AML-193 (cell line): ENCODE measurements at places on chromosomes 6 and 20.

DNA sequence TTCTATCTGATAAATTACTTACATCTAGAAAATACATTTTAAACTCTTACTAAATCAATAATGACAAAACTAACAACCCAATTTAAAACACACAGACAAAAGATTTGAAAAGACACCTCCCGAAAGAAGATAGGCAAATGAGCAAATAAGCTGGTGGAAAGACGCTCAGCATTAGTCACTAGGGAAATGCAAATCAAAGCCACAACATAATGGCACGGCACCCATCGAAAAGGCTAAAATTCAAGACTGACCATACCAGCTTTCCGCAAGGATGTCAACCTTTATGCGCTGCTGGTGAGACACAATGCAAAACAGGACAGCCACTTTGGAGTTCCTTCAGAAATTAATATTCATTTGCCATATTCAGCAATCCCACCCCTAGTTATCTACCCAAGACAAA lies 25.9 kb downstream of the TAF4 start:
- no peak for DNase-seq

DNA sequence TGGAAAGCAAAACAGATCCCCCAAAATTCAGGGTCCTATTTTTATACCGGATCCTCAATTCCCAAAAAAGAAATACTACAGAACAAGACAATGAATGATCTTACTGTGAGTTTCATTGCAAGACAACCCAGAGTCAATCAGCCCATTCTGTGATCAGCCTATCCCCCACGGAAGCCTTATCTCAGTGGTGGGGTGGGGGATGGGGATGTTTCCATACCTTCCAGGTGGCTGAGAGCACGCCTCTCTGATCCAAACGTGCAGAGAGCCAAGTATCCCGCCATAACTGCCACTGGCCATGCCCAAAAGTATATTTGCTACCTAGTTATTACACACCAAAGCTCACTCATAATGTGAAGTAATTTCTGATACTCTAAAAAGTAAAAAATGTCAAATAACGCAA lies 15.1 kb downstream of the WFDC2 start:
- DNase-seq = no peak

DNA sequence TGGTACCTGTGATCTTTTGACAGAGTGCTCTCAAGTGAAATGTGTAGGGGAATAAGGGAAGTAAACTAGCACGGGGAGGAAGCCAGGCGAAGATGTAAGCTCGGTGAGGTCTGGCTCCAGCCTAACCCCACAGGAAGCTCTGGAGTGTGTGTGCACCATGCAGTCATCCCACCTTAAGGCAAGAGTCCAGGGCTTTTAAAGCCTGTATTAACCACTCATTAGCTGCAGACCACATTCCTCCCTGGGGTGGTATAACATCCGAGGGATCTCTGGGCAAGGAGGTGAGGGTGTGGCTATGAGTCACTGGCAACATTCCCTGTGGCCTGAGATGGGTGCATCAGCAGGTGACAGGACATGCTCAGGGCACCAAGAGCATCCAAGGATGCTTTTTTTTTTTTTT lies 12.5 kb upstream of the RANBP9 start:
- peak; percentile 79 for DNase-seq

DNA sequence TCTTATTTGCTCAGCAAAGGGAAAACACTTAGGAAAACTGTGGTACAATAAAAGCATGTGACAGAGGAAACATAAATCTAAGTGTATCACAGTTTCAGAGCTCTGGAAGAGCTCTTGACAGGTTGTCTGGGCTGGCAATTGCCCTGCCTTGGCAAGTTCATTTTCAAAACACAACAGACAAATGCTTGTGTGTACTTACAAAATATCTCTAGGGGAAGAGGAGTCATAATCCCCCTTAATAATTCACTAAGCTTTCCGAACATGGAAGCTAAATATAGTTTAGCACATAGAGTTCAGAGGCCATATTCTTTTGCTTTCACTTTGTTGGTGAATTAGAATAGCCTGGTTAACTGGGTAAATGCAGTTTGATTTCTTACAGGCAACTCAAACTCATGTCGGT lies 211.6 kb upstream of the THEMIS start:
- no peak for DNase-seq

DNA sequence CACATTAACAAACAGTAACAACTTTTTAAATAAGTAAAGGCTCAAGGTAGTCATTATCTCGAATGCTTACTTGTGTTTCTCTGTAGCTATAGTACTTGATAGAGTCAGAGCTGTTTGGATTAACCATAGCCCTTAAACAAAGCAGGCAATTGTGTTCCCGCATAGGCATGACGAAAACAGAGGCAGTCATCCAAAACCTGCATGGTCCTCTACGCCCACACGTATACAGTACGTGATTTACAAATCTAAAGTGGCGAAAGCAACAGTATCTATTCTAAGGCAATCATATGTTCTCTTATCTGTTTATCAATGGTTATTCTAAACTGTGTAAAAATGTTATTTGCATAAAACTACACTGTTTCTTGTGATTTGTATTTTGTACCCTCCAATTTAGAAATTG lies 31.8 kb downstream of the HFE start:
- no peak for DNase-seq

GRCh38 chr6:104186831-104187230 lies 672.9 kb downstream of the HACE1 start:
- DNase-seq = no peak

GRCh38 chr6:136144251-136145023 lies 105.7 kb downstream of the MTFR2 start:
- DNase-seq = no peak

DNA sequence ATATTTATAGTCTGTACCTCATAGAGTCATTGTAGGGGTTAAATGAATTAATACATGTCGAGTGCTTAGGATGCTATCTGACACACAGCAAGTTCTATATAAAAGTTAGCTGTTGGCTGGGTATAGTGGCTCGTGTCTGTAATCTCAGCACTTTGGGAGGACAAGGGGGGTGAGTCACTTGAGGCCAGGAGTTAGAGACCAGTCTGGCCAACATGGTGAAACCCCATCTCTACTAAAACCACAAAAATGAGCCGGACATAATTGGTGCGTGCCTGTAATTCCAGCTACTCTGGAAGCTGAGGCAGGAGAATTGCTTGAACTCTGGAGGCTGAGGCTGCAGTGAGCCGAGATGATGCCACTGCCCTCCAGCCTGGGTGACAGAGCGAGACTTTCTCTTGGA lies 222.9 kb downstream of the UBE3D start:
- no peak for DNase-seq

GRCh38 chr6:160273196-160273595 lies 14.6 kb upstream of the SLC22A2 start:
- DNase-seq = no peak

GRCh38 chr6:2891768-2892170 lies 11.3 kb downstream of the SERPINB9 start:
- no peak for DNase-seq

GRCh38 chr6:90025523-90026061 lies 131.3 kb downstream of the GJA10 start:
- DNase-seq = no peak

DNA sequence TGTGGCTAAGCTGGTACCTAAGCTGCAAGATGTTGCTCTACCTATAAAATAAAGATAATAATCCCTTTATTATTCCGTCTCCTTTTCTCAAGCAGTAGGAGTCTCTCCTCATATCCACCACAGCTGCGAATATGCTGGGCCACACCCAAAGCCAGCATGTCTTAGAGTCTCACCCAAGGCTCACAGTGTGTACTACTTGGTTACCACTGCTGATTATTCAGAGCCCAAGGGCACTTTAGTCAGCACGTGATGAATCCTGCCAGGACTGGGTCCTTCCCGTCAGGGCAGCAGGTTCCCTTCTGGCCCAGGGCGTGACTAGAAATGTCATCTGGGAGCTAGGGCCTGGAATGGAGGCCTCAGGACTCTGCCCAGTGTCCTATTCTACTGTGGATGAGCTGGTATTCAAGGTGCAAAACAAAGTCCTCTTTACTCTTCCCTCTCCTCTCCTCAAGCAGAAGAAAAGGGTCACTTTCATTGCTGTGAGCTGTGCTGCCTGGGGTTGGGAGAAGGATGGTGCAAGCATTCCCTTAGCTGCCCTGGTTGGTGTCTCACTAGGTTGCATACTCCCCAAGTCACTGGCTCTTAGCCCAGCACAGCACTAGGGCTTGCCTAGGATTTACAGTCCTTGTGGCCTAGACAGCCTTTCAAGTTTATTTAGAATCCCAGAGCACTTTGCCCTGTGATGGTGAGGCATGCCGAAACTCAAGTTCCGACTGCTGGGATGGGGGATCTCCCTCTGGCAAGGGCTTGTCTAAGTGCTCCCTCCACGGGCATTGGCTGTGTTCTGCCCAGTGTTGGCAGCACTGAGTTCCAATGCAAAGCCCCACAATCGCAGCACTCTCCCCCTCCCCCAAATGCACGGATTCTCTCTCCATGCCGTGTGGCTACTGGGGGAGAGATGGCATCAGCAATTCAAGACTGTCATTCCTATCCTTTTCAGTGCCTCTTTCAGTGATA lies 320.2 kb downstream of the BTBD9 start:
- DNase-seq = no peak

- no peak for DNase-seq
Measured at GRCh38 chr6:31466466-31466865, 31.5 kb upstream of the MICB start.

DNA sequence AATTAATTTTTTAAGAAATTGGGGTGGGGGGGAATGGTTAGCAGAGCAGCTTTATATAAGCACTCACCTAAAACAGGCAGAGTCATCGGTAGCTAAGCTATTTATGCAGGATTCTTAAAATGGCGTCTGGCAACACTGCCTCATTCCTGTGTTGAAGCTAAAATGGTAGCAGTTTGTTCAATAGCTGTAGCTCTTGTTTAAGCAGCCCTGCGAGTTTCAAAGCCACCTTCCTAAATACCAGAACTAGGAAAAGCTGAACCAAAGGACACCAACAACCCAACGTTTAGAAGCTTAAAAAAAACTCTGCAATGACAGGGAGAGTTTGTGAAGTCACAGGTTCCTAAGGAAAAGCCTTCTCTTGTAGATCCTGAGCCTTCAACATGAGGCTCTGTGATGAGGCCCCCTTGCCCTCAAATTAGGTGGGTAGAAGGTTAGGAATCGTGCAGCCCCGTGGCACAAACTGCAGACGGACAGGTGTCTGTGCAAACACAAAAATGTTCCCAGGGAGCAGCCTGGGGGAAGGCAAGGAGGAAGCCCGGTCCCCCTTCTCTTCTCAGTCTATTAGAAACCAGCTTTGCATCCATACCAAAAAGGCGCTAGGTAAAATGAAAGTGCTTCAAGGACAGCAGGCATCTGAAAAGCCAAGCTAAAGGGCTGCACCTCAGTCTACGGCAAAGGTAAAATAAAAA lies 4.7 kb downstream of the ZMYND8 start:
- DNase-seq = no peak

- DNase-seq = peak; percentile 80
Measured at GRCh38 chr6:87481931-87482330, 9.2 kb downstream of the SLC35A1 start.

- no peak for DNase-seq
Measured at GRCh38 chr20:49938173-49939163, 2.3 kb downstream of the RNF114 start.

DNA sequence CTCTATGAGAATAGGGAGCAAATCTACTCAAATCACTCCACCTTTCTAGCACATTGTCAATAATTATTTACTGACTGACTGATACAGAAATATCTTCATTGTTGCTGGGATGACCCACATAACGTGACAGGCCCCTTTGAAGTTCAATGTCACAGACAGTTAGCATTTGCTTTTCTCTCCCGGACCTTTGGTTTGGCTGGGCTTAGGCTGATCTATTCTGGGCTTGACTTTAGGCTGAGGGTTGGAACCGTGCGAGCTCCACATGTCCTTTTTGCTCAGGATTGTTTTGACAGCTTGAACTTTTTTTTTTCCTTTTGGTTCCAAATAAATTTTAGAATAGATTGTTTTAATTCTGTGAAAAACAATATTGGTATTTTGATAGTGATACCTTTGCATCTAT lies 12.0 kb downstream of the ULBP3 start:
- no peak for DNase-seq

GRCh38 chr20:50747275-50747674 lies 15.9 kb downstream of the PARD6B start:
- no peak for DNase-seq

DNA sequence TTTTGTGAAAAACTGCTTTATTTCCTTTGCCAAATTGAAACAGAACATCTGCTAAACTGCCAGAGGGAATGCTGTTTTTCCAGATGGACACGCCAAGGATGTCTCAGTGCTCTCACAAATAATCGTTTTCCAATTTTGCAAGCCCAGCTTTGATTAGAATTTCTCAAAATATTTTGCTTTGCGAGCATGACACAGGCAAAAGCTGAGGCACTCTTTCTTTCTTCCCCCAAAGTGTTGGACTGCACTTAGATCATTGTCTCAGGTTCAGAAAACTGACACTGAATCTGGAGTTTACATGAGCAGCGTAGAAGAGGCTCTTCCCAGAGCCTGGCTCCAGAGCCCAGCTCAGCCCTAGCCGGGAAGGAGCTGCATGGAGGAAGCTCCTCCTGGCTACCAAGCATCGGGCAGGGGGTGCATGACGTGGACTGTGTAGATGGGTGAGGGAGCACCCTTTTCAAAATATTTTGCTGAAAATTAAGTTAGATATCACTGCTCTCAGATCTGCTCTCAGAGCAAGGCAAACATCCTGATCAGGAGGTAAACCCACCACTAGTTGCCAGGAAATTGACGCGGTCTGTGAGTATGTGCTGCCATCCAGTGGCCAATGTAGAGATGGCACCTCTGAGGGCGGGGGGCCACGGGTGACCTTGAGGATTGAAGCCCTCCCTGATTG lies 107.5 kb downstream of the SLC22A3 start:
- peak; percentile 30 for DNase-seq

DNA sequence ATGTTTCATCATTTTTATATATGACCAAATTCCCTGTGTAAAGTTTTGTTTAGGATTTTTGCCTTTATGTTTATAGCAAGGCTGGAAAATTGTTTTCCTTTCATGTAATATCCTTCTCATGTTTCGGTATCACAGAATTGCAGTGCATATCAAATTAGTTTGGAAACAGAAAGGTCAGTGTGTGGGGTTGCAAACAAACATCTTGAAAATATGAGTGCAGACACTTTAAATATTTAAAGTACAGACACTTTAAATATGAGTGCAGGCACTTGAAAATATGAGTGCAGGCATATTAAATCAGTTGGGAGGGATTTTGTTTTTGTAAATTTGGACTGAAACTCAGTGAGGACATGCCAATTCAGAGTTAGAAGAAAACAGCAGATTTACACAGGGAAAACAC lies 6.5 kb downstream of the SLPI start:
- DNase-seq = no peak
